ENCODE measurements at places on chromosomes 7 and 10. TPM values are rescaled to one million over a fixed set of nuclear protein-coding genes. Genes with fewer than 3 reads are reported as not detected.

The C10orf62 gene
- total RNA-seq, result 0.27 TPM

The CALHM3 gene
- total RNA-seq, result not detected

The POLR2J2 gene
- 4.2 TPM for total RNA-seq

The CNOT4 gene
- 12.7 TPM for total RNA-seq

The NDUFB2 gene
- total RNA-seq, result 195 TPM

The TNRC18 gene
- total RNA-seq, result 121 TPM

The CLRN3 gene
- not detected for total RNA-seq

The AKR1D1 gene
- not detected for total RNA-seq

The ZNF316 gene
- total RNA-seq, result 19.3 TPM

The DBF4 gene
- 29.3 TPM for total RNA-seq

The OPALIN gene
- not detected for total RNA-seq

The KIN gene
- total RNA-seq, result 14.4 TPM

The RAPGEF5 gene
- total RNA-seq, result 7.1 TPM

The GARIN1A gene
- 4.0 TPM for total RNA-seq

The MYOZ1 gene
- 0.50 TPM for total RNA-seq

The CYP3A5 gene
- total RNA-seq, result not detected

The NPC1L1 gene
- not detected for total RNA-seq

The CCDC172 gene
- not detected for total RNA-seq

The CLDN15 gene
- 11.0 TPM for total RNA-seq

The LIPN gene
- not detected for total RNA-seq

The PDLIM1 gene
- total RNA-seq, result 364 TPM

The TNS3 gene
- 43.5 TPM for total RNA-seq

The SEMA3E gene
- total RNA-seq, result 0.83 TPM

The PON1 gene
- not detected for total RNA-seq

The SLC39A12 gene
- total RNA-seq, result not detected

The MACC1 gene
- 3.2 TPM for total RNA-seq

The GFRA1 gene
- total RNA-seq, result 0.17 TPM

The ZNF425 gene
- total RNA-seq, result 3.3 TPM

The FAM131B gene
- 0.99 TPM for total RNA-seq

The PIK3AP1 gene
- total RNA-seq, result not detected

The GJD4 gene
- not detected for total RNA-seq

The FKBP9 gene
- total RNA-seq, result 301 TPM

The ADCYAP1R1 gene
- not detected for total RNA-seq

The NPTX2 gene
- total RNA-seq, result 0.21 TPM

The WEE2 gene
- not detected for total RNA-seq

The RHOBTB1 gene
- 6.5 TPM for total RNA-seq

The IKZF1 gene
- not detected for total RNA-seq

The MLXIPL gene
- total RNA-seq, result 1.5 TPM

The OR2A42 gene
- total RNA-seq, result not detected

The SLC18A3 gene
- not detected for total RNA-seq

The CYP2W1 gene
- total RNA-seq, result not detected

The SMO gene
- total RNA-seq, result 10.4 TPM

The TFR2 gene
- total RNA-seq, result not detected

The SPDYE2 gene
- not detected for total RNA-seq

The SERPINE1 gene
- total RNA-seq, result 429 TPM

The PANK1 gene
- 4.7 TPM for total RNA-seq

The SPACDR gene
- total RNA-seq, result not detected

Measured in mammary epithelial cell (primary cell).